Sigmoid colon (tissue), 7 donors: ENCODE measurements at places on chromosomes 4 and X. TPM values are rescaled to one million over a fixed set of nuclear protein-coding genes. Genes with fewer than 3 reads are reported as not detected.

DMRTC1B gene
- not detected for polyA plus RNA-seq

BMP15 gene
- not detected for polyA plus RNA-seq

KIT gene
- 1.2 TPM for polyA plus RNA-seq

MAGEE2 gene
- not detected for polyA plus RNA-seq

C4orf51 gene
- polyA plus RNA-seq: not detected

TRO gene
- polyA plus RNA-seq: 0.92 TPM

CSN1S1 gene
- 0.20 TPM for polyA plus RNA-seq

NUP62CL gene
- 3.6 TPM for polyA plus RNA-seq

C4orf33 gene
- polyA plus RNA-seq: 37.2 TPM

PIR gene
- polyA plus RNA-seq: 11.4 TPM

RHOXF1 gene
- not detected for polyA plus RNA-seq

TRIM75 gene
- polyA plus RNA-seq: not detected

GAGE12D gene
- not detected for polyA plus RNA-seq

GLRB gene
- 1.1 TPM for polyA plus RNA-seq

UGT2A1 gene
- not detected for polyA plus RNA-seq

BOD1L1 gene
- polyA plus RNA-seq: 10.8 TPM

SLC16A2 gene
- polyA plus RNA-seq: 2.6 TPM

FABP2 gene
- polyA plus RNA-seq: 110 TPM

BGN gene
- 9.0 TPM for polyA plus RNA-seq

MMGT1 gene
- polyA plus RNA-seq: 13.6 TPM

OTUD6A gene
- polyA plus RNA-seq: not detected

MAGEE1 gene
- polyA plus RNA-seq: not detected

AKAP4 gene
- polyA plus RNA-seq: not detected

SMIM10 gene
- 3.0 TPM for polyA plus RNA-seq

MAGEB1 gene
- polyA plus RNA-seq: not detected

ENAM gene
- polyA plus RNA-seq: not detected

CLDN24 gene
- polyA plus RNA-seq: not detected

GPR50 gene
- polyA plus RNA-seq: not detected

SPANXC gene
- not detected for polyA plus RNA-seq
